ENCODE measurements at places on chromosomes 4 and X. TPM values are rescaled to one million over a fixed set of nuclear protein-coding genes. Genes with fewer than 3 reads are reported as not detected.

HS3ST1 gene
- polyA plus RNA-seq = 0.52 TPM

TMPRSS11E gene
- 0.65 TPM for polyA plus RNA-seq

CFAP47 gene
- not detected for polyA plus RNA-seq

GASK1B gene
- polyA plus RNA-seq = 2.4 TPM

SMIM10L2A gene
- 1.6 TPM for polyA plus RNA-seq

RAB40AL gene
- polyA plus RNA-seq = 0.21 TPM

S100G gene
- polyA plus RNA-seq = not detected

Data from pancreas (tissue), 10 donors.